ENCODE measurements at places on chromosomes 4 and X.

DNA sequence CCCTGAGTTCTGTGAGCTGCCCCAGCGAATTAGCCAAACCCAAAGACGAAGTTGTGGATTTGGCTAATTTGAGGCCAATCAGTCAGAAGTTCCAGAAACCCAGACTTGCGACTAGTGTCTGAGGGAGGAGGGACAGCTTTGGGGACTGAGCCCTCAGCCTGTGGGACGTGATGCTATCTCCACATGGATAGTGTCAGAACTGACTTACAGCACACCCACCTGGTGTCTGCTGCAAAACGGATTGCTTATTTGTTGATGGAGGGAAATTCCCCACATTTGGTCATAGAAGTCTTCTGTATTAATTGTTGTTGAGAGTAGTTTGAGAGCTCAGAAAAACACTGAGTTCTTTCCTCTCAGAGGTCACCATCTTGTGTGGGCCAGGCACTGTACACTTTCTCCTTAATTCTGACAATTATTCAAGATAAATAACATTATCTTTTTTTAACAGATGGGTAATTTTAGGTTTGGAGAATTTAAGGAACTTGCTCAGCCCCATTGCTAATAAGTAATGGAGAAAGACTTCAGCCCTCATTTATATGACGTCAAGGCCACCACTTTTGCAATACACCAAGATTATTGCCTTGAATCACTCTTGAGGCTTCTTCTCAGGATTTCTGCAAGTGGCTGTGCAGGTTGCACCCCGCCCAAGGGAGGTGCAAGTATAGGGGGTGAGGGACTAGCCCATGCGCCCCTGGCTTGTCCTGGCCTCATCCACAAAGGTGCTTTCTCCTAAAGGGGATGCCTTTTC, 16.7 kb downstream of the CLRN2 start:
- DNase-seq = no peak

DNA sequence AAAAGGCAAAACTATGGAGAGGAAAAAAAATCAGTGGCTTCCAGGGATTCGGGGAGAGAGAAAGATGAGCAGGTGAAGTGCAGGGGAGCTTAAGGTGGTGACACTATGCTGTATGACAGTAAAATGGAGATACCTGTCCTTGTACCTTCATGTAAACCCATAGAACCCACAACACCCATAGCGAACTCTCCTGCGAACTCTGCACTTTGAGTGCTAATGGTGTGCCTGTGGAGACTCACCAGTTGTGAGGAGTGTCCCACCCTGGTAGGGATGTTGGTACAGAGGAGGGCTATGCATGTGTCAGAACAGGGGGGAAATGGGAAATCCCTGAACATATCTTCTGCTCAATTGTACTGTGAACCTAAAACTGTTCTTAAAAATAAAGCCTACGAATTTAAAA, 42.8 kb downstream of the HMX1 start:
- no peak for DNase-seq

DNA sequence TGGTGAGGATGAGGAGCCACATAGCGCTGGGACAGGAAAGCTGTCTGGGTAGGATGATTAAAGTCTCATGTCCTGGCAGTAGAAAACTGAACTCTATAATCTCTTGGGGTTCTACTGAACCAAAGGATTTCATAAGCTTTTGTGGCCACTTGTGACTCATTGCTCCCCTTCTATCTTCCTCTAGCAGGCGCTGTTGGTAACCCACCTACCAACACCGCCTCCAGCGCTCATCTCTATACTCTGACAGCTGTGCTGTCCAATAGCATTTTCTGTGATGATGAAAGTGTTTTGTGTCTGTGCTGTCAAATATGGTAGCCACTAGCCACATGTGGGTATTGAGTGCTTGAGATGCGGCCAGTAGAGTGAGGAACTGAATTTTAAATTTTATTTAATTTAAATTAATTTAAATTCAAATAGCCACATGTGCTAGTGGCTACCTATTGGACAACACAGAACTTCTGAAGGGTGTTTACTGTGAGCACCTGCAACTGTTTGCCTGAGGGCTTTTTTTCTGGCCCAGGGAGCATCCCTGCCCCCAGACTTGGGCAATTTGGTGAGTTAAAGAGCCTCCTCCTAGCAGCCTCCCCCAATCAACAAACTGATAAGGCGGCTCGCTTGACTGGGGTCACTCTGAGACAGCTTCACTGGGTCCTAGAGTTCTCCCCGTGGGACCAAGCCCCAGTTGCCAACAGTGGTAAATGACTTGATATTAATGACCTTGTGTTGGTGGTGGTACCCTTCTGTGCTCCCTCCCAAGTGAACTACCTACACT, 169.2 kb upstream of the ATP6AP2 start:
- no peak for DNase-seq

DNA sequence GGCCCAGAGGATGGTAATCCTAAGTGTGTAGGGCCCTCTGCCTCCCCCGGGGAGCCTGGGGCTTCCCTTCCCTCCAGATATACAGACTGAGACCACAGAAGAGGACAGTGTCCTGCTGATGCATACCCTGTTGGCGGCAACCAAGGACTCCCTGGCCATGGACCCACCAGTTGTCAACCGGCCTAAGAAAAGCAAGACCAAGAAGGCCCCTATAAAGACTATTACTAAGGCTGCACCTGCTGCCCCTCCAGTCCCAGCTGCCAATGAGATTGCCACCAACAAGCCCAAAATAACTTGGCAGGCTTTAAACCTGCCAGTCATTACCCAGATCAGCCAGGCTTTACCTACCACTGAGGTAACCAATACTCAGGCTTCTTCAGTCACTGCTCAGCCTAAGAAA, 1.9 kb downstream of the TRO start:
- no peak for DNase-seq

- no peak for DNase-seq
Observed at GRCh38 chr4:34643476-34643875, 1600.8 kb downstream of the ARAP2 start.

- no peak for DNase-seq
Observed at GRCh38 chr4:69075061-69075792, 21.0 kb upstream of the UGT2B7 start.

GRCh38 chrX:13569479-13570260, at the start of gene EGFL6:
TSS of gene EGFL6 (plus strand) at chrX:13569601. CDS start at chrX:13569862, 261 bp downstream.
- DNase-seq = no peak

- DNase-seq = no peak
Observed at GRCh38 chr4:24179201-24179840, 289.5 kb upstream of the PPARGC1A start.

GRCh38 chrX:400258-400657, 13.6 kb upstream of the PPP2R3B start:
- no peak for DNase-seq

GRCh38 chr4:187666034-187666433, 329.5 kb upstream of the ZFP42 start:
- DNase-seq = no peak

DNA sequence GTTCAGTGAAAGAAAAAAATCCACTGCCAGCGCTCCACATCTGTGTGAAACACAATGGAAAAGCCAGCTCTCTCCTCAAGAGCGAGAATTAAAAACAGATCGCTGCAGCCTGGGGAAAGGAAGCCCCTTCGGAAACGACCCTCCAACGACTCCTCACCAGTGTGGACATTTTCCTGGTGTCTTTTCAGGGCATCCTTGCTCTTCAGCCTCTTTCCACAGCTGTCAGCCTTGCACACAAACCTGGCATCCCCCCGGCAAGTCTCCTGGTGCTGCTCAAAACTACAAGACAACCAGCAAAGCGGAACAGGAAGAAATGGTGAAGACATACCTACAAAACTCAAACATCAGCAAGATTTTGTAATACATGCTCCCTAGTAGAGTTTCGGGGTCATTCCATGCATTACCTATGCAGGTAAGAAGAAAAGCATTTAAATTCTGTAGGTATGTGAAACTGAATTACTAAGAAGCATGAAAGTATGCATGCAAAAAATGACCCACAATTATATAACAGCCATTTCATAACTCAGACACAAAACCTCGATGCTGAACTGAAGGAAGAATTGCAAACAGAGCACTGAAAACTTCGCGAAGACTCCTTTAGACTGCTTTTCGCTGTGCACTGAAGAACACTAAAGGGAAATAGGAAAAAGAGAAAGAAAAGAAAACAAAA, 106.1 kb downstream of the PRDM5 start:
- DNase-seq = no peak

DNA sequence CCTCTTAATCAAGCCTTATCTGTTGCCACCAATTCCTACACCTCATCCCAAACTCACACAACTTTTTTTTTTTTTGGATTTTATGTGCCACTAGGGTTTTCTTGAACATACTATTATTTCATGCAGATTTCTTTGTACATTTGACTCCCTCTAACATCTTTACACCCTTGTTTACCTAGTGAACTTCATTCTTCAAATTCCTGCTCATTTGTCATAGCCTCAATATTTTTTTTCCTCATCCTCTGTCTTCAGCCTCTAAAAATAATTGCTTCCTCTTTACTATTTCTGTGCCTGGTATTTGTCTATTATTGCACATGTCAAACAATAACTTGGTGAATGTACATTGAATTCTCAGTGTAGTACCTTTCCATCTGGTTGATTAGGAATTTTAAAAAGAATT, 22.0 kb downstream of the NBDY start:
- DNase-seq = no peak

GRCh38 chr4:130422261-130422660, 1326.3 kb downstream of the C4orf33 start:
- no peak for DNase-seq

DNA sequence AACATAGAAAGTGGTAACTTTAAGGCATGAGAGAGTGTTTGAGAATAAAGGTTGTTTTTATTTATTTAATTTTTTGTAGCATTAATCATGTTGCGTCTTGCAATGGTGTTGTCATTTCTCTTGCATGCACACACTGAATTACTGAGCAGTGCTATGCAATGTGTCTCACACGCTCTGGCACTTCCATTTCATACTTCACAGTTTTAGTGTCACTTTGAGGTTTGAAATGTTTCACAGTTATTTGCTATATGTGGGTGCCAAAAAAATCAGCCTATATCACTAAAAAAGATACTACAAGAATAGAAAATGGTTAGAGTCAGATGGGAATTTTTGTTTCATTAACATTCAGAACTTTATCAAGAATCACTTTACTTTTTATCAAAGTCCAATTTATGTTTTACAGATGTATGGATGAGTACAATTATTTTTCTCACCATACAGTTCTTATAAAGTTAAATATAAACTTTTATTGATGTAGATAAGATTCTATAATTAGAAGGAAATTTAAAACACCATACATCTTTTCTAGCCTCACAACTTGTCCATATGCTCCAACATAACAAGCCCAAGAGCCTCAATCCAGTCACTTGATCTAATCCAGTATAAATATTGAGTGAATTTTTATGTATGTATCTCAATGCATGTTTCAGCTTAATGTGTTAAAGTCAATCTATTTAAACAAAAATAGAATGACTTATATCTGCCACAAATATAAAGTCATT, 114.0 kb downstream of the IQCM start:
- DNase-seq = no peak

DNA sequence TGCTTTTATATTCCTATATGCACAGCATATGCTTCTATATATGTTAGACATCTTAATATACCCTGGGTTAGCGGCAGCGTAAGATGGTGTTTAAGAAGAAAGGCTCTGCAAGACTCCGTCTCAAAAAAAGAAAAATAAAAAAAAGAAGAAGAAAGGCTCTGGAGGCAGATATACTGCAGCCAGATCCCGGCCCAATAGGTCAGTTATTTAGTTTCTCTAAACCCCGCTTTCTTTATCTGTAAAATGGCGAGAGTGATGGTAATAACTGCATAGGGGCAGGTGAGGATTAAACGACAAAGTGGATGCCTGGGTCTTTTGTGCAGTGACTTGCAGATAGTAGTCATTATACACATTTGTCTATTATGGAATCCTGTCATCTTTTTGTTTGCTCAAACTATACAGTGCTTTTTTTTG, 115.2 kb downstream of the NAA11 start:
- no peak for DNase-seq

- DNase-seq = no peak
Observed at GRCh38 chrX:71235482-71235881, 12.5 kb downstream of the GJB1 start.

DNA sequence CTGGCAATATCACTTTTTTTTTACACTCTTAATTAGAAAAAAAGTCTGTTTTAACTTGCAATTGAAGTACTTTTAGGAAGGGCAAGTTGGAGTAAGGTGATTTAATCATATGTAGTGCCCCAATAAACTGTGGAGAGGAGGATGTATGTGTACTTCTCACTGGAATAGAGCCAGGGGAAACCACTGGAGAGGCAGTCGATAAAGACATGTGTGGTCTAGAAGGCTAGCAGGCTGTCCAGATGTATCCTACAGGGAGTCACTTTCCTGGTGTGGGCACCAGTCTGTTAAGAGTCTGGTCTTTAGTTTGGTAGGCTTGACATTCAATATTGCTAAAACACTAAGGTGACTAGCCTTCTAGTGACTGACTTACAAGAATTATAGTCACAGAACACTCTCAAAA, 9.6 kb upstream of the SGMS2 start:
- DNase-seq = no peak

GRCh38 chr4:39597695-39598381, 40.8 kb downstream of the SMIM14 start:
- no peak for DNase-seq

GRCh38 chrX:112979879-112980278, 139.2 kb upstream of the AMOT start:
- DNase-seq = no peak

DNA sequence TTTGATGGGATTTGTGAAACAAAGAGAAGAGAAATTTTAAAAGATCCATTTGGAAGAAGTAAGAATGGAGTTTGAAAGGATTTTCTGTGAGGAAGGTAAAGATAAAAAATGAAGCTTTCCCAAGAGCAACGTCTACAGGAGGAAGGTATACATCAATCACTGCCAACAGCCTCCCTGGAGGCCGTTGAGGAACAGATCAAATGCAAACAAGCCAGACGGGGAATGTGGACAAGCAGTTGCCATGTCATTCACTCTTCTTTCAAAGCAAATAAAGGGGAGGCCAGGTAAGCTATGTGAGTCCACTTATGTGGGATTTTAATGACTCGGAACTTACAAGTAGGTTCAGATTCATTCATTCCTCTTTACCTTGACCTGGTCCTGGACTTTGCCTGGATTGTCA, 1020.5 kb upstream of the AGA start:
- DNase-seq = no peak

DNA sequence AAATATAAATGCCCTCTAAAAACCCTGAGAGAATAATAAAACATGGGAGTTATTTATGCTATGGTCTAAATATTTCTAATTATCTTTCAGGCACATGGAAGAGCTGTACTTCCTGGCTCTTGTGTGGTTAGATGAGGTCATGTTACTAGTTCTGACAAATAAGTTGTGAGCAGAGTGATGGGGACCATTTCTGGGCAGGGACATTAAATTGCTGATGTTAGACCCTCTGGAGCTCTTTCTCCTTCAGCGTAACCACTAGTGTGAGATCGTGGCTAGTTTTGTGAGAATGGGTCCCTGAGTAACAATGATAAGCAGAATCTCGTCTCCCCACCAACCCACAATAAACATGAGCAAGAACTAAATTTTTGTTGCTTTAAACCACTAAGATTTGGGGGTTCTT, 108.0 kb downstream of the MAML3 start:
- DNase-seq = no peak

- DNase-seq = no peak
Observed at GRCh38 chr4:103067841-103068547, 8.6 kb downstream of the SLC9B2 start.

- DNase-seq = no peak
Observed at GRCh38 chr4:70556856-70557255, 35.2 kb upstream of the AMBN start.
